ENCODE measurements at places on chromosomes 1 and 21. TPM values are rescaled to one million over a fixed set of nuclear protein-coding genes. Genes with fewer than 3 reads are reported as not detected.

DNA sequence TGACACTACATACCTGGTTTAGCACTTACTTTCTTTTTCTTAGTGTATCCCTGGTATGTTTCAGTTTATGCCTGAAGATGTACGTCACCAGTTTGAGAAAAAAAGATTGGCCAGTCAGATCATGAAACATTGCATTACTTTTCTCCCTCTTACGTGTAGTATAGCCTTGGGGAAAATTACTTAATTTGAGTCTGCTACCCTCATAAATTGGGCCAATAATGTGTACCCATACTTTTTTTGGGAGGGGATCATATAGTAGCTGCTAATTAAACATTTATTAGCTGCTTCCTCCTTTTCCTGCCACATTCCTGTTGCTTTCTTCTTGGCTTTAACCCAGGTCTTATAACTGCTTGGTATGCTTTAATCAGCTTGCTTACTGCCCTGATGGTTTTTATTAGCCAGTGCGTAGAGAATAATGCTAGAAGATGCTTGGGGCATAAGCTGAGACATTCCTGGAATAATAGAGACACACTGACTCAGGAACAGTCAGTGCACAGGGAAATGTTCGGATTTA, 32.1 kb downstream of the RABGAP1L start:
- H3K36me3 ChIP-seq = peaks cover 7% of the 10 kb centered on the region
- peak overlapping the region; percentile 27 for H3K27ac ChIP-seq
- H3K4me3 ChIP-seq = no peak overlapping the region

DNA sequence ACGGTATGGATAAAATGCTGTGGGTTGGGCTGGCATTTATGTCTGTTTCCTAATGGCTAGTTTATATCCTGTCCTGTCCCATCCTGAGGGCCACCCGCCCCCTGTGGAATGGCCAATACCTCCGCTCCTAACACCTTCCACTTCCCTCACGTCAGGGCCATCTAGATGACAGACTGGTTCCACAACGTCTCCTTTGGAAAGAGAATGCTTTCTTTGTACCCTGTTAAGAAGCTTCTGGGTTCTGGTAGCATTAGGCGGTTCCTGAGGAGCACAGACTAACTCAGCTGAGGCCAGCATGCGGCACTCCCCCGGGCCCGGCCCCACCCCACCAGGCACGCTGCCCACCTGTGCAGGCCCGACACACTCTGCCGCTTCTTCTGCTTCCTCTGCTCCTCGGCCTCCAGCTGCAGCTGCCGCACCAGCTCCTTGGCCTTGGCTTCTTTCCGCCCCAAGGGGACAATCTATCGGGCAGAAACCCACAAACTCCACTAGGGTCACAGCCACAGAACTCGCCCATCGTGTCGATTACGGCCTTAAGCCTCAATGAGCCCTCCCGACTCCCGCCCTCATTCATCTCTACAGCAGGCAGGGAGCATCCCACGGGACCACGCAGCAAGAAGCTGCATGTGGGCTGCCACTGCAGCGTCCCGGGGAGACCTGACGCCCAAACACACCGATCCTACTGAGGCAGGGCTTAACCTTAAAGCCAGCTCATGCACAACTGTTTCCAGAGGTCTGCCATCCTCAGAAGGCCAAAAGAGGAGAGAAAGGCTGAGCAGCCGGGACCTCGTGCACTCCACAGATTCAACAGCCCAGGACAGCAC, 11.3 kb downstream of the SMIM1 start:
- H3K4me3 ChIP-seq = no peak overlapping the region
- DNase-seq = no peak
- H3K36me3 ChIP-seq = peaks cover 48% of the 10 kb centered on the region
- H3K4me1 ChIP-seq = no peaks in the 10 kb centered on the region
- no peak overlapping the region for H3K27ac ChIP-seq

DNA sequence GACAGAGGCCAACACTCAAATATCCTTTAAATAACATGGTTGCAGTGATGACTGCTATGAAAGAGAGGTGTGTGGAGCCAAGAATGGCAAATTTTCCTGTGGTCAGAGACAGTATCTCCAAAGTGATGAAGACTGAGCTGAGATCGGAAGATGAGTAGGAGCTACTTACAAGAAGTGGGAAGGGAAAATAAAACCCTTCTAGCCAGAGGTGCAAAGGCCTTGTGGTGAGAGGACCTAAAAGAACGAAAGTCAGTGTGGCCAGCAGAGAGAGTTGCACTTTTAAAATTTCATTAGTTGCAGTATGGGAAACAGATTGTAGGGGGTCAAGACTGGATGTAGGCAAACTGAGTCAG, 17.8 kb downstream of the SLAMF7 start:
- no peaks in the 10 kb centered on the region for H3K36me3 ChIP-seq
- H3K27ac ChIP-seq = no peak overlapping the region
- H3K4me1 ChIP-seq = peaks cover 21% of the 10 kb centered on the region
- no peak overlapping the region for H3K4me3 ChIP-seq
- DNase-seq = no peak

ADAM30 gene
- total RNA-seq = not detected

AADACL3 gene
- not detected for total RNA-seq

SPRR2A gene
- not detected for total RNA-seq

CHI3L2 gene
- total RNA-seq = not detected
